Activated T-helper 1 cell treated with anti-CD3 and anti-CD28 coated beads, Interleukin-12 subunit alpha, Interleukin-12 subunit beta, Interleukin-2, Interleukin-4 antibody, amounts not matched to agents 30 ng/mL and 10 ng/mL and 1 ng/mL, durations not matched to agents 14 hours and 24 hours and 36 hours (primary cell): ENCODE measurements at places on chromosomes 7 and 10. TPM values are rescaled to one million over a fixed set of nuclear protein-coding genes. Genes with fewer than 3 reads are reported as not detected.

SPDYE6 gene
- total RNA-seq: not detected in 2 replicates

SPDYE9 gene
- total RNA-seq: not detected in 2 replicates

GRCh38 chr7:132091706-132092105, 484.6 kb downstream of the PLXNA4 start:
- DNase-seq: no peak

- no peak for DNase-seq
These were observed at the start of gene HOGA1 for GRCh38 chr10:97584060-97584797. Gene HOGA1 (plus strand): TSS chr10:97584389. CDS start chr10:97584704, 315 bp downstream.

DNA sequence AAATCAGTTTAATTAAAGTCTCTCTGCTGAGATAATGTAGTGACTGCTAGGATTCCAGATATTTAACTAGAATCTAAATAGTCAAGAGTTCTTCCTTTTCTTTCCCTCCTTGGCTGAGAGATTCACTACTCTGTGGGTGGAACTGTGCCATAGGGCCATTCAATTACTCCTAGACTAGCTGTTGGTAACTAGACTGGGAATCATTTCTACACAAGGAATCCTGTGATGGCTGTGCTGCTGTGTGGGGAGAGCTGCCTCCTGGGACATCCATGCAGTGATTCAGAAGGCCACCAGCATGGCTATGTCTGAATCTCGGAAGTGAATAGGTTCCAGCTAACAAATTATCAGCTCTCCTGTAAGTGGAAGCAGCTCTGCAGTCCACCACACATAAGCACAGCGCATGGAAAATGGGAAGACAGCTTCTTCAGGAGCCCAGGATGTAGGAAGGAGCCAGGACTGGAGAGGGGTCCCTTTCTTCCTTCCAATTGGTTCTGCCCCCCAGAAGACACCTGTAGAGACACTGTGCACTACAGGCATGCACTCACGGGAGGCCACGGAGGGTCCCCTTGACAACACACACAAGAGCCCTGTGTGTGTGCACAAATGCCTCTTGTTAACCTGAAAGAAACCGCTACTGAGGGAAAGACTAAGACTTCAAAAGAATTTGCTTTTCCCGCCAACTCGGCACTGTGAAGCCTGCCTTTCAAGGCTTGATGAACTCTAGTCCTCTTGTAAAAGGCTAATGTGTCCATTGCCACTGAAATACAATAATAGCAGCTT, 66.5 kb downstream of the SCRN1 start:
- no peak for DNase-seq

GRCh38 chr7:16068183-16068582, 353.2 kb downstream of the CRPPA start:
- no peak for DNase-seq

- DNase-seq: no peak
These were observed 633 bp upstream of the EBLN1 start for GRCh38 chr10:22218448-22218847.

- no peak for DNase-seq
These were observed 39.4 kb downstream of the CCDC71L start for GRCh38 chr7:106621393-106622132.

DNA sequence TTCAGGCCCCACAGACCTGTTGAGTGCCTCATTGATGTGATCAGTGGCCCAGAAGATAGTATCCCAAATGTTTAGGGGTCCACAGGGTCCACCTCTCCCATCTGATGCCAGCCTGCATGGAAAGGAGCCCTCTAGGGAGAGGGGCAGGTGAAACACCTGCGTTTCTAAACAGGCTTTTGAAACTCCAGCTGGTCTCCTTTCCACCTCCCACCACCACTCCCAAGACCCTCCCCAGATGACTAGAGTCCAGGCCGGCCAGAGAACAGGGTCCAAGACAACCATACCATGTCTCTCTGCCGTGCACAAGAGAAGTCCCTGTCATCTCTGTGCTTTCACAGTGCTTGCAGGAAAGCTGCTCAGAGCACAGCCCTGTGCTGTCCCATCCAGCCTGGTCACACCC, 105.0 kb upstream of the NANOS1 start:
- DNase-seq: no peak
